ENCODE measurements at places on chromosomes 2 and 18.

DNA sequence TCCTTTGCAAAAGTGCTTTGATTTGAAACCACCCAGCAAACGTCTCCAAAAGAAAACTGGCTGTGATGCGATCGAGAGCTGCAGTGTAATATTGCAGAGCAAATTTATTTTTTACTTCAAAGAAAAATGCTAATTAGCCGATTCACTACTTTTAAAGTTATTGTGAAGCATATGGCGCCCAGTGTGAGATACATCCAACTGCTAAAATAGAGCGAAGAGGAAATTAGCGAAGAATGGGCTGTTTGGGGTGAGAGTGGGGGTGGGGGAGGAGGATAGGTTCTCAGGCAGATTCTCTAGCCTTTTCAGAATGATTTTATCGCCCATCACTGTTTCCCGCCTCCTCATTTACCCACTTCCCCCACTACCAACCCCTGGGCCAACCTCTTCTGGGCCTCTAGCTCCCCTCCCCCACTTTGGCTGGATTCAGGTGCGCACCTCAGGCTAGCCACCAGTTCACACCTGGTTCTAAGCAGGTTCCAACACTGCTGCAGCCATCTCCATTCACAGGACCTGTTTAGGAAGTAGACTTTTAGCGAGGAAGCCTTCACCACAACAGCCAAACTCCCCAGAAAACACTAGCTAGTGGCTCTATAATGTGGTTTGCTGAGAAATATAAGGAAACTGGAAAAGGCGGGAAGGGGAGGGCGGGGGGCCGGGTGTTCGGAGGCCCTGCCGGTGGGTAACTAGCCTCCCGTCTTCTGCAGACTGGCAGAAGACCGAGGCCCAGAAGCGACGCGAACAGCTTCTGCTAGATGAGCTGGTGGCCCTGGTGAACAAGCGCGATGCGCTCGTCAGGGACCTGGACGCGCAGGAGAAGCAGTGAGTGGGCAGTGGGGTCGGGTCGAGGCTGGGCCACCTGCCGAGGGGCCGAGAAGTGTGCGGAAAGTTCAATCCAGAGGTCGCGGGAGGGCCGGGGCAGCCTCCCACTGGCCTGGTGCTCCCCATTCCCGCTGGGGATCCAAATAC is 6.0 kb upstream of the OTX1 start:
- no peak for DNase-seq

GRCh38 chr2:112229348-112229747 is 25.5 kb downstream of the ZC3H8 start:
- no peak for DNase-seq

DNA sequence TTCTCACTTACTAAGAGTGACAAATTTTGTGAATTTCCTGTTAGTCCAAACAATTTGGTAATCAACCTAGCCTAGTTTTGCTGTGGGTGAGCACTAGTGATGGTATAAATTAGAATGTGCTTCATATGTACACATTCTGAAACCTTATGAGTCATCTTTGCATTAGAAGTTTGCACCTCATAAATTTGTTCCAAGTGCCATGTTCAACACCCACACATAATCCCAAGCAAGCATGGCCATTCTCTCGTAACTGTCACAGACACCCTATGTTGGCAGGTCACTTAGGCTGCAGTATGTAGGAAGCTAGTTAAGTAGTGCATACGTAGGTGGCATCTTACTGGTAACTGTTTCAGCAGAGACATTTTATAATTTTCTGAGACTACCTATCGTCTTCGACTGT is 46.9 kb downstream of the NAB1 start:
- DNase-seq: no peak

DNA sequence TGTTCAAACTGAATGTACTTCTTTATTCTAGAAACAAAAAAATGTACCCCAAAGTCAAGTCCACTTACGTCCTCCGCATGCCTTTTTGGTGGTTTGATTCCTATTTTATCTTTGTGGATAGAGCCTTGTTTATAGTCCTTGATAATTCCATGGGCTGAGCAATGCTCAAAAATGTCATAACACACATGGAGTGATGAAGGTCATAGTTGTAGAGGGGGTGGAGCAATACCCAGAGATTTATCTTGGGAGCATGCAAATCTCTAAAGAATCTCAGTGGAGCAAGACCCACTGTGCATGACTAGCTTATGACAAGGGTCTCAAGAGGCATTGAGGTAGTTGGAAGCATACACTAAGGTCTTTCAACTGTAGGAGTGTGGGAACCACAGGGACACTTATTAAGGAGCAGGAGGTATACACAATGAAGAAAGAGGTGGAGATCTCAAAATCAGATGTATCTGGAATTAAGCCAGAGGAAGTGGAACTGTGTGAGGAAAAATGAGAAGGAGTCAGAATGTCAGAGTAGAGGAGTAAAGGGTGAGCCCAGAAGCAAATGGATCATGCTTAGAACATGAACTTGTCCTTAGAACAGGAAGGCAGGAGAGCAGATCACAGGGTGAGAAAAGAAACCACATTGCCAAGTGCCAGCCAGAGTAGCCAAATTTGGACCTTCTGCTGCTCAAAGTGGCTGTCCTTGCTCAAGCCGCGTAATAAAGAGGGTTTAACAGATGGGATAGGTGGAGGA is 68.1 kb upstream of the STK39 start:
- no peak for DNase-seq
